RCC 7860 (cell line): ENCODE measurements at places on chromosomes 4 and X.

GRCh38 chr4:93814141-93814540 lies 14.4 kb upstream of the ATOH1 start:
- DNase-seq: no peak

- DNase-seq: no peak
Observed at GRCh38 chrX:39416547-39417260, 615.4 kb downstream of the MID1IP1 start.

DNA sequence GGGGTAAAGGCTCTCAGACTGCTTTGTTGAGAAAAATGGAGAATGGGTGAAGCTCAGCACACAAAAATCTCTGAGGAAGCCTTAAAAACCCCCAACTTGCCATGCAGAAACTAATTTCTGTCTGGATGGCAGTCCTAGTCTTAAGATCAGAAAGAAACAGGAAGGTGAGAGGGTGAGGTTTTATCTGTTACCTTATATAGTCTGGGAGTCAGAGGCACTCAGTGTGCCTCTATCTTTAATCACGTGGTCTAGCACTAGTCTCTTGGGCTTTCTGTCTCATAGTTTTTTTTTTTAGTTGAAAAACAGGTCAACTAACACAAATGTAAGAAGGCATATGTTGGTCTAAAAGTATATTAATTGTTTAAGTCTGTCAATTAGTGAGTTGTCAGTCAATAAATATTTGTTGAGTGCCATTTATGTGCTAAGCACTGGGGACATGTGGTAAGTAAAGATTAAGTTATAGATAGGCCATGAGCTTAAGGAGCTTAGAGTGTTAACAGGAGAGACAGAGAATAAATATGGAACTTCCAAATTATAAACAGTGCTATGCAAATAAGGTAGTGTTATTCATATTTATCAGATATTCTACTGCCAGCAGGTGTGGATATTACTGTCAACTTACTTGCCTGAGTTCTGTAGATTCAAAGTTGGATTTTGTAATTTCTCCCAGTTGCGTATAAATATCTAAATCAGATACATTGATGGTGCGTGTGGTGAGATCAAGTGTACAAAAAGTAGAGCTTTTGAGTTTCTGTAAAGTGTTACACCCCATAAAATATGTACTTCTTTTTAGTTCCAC lies 7.0 kb downstream of the CYBB start:
- DNase-seq: no peak

- DNase-seq: no peak
Observed at GRCh38 chr4:173538148-173538908, 8.3 kb upstream of the HAND2 start.

- DNase-seq: no peak
Observed at GRCh38 chr4:16213121-16213520, 13.2 kb downstream of the TAPT1 start.

DNA sequence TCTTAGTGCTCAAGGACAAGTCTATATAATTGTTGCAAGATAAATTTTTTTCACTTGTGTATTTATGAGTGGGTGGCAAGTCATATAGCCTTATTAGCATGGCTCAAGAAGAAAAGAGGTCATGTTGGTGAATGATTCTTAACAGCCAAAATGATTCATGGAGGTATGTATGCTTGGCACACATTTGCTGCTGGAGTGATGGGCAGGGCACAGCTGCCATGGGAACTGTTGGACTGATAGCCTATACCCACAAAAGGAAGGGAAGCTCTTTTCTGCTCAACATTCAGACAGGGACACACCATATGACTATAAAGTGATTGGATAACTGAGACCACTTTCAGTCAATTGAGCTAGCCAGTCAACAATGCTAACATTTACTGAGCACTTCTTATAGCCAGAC lies 46.8 kb upstream of the PITX2 start:
- peak; percentile 5 for DNase-seq

- DNase-seq: no peak
Observed at GRCh38 chr4:53617101-53617680, 25.9 kb upstream of the LNX1 start.

DNA sequence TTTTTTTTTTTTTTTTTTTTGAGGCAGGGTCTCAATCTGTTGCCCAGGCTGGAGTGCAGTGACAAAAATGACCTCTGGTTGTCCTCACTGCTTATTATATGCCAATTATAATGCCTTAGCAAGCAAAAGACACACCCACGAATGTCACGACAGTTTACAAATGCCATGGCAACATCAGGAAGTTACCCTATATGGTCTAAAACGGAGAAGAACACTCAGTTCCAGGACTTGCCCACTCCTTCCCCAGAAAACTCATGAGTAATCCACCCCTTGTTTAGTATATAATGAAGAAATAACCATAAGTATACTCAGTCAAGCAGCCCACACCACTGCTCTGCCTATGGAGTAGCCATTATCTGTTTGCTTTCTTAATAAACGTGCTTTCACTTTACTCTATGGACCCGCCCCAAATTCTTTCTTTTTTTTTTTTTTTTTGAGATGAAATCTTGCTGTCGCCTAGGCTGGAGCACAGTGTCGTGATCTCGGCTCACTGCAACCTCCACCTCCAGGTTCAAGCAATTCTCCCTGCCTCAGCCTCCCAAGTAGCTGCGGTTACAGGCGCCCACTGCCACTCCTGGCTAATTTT lies 106.2 kb downstream of the SMIM20 start:
- no peak for DNase-seq

- peak; percentile 8 for DNase-seq
Observed at GRCh38 chr4:28966982-28967381, 1753.2 kb upstream of the PCDH7 start.

GRCh38 chrX:133648594-133648993 lies 233.3 kb upstream of the GPC4 start:
- DNase-seq: no peak

- no peak for DNase-seq
Observed at GRCh38 chrX:67961516-67961915, 417.7 kb downstream of the AR start.
